ENCODE measurements at places on chromosomes 12 and 14.

- DNase-seq = peak; percentile 62
Observed at GRCh38 chr12:76311796-76312195, 36.4 kb downstream of the BBS10 start.

DNA sequence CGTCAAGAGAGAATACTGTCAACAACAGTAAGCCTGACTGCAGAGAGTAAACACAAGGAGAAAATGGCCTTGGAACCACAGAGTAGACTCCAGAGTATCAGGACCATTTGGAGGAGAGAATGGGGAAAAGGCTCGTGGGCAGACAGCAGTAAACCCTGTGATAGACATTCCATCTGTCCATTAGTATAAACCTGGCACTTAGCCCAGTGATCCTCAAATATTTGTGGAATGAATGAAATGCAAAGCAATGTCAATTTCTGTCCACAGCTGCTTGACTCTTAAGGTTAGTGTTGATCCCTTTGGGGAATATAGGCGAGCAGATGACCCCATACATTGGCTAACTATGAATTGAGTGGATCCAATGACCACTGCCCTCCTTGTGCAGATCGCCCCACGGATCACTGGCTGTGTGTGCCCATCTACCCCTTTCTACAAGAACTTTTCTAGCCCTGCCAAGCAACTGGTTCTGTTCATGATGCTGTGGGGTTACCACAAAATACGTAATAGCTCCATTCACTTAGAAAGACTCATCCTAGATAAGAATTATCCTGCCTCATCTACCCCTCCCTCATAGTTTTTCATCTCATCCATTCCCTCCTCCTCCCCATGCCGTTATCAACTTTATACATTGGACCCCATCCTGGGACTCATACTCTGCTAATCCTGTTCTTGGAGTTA is 846.8 kb downstream of the NRXN3 start:
- DNase-seq = no peak

DNA sequence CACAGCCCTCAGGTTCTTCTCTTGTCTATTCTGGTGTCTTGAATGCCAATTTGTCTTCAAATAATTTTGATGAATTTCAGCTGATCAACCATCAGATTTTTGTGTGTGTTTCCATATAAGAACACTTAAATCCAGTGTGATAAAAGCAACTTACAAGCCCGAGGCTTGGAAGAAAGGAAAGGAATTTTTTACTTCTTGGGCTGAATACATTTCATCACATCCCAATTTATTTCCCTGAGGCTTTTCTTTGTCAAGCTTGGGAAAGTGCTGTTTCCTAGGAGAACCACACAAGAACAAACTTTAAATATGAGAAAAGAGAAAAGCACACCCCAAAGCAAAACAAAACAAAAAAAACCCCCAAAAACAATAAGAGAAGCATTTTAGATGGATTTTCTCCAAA is 26.6 kb downstream of the GPRC5D start:
- no peak for DNase-seq

GRCh38 chr14:23551266-23552028 is at the start of gene ZFHX2:
TSS of gene ZFHX2 (minus strand) at chr14:23551765. CDS start at chr14:23535325, 16,440 bp downstream.
- peak; percentile 90 for DNase-seq

GRCh38 chr12:530308-530707 is 70.6 kb downstream of the B4GALNT3 start:
- DNase-seq = no peak

- no peak for DNase-seq
Observed at GRCh38 chr14:65080960-65081747, 21.2 kb downstream of the MAX start.

GRCh38 chr14:77031759-77032490 is 3.4 kb upstream of the IRF2BPL start:
- DNase-seq = no peak

- peak; percentile 36 for DNase-seq
Observed at GRCh38 chr14:72892879-72893635, 844 bp downstream of the DPF3 start.

DNA sequence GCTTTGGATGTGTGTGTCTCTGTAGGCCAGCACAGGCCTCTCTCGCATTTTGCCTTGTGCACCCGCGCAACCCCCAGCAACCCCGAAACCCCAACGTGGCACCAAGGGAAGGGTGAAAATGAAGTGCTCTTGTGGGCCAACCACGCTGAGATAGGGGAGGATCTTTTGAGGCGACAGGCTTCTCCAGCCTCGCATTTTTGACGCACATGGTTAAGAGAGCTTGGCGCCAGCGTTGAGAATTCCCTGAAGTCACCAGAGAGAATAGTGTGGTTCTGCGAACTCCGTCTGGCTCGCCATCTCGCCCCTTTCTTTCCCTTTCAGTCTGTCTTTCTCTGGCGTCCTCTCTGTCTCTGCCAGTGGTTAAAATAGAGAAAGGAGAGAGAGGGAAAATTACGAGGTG is 1.9 kb upstream of the TBX3 start:
- DNase-seq = no peak

- DNase-seq = no peak
Observed at GRCh38 chr14:97571866-97572555, 774.8 kb downstream of the VRK1 start.

DNA sequence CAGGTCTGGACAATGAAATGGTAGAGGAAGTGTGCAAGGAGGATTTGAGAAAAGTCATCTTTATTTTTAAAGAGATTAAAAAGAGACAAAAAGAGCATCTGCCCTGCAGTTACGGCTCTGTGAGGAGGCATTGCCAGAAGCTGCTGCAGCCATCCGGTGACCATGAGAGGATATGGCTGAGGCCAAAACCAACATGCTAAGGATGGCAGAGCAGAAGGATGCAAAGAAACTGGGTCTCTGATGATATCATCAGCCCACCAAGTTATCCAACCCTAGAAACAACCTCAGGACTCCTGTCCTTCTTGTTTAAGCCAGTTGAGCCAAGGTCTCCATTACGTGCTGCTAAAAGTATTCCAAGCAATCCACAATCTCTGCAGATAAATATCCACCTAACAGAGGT is 48.0 kb upstream of the CCND2 start:
- no peak for DNase-seq

GRCh38 chr12:25960143-25960542 is 1.7 kb downstream of the RASSF8 start:
- no peak for DNase-seq

DNA sequence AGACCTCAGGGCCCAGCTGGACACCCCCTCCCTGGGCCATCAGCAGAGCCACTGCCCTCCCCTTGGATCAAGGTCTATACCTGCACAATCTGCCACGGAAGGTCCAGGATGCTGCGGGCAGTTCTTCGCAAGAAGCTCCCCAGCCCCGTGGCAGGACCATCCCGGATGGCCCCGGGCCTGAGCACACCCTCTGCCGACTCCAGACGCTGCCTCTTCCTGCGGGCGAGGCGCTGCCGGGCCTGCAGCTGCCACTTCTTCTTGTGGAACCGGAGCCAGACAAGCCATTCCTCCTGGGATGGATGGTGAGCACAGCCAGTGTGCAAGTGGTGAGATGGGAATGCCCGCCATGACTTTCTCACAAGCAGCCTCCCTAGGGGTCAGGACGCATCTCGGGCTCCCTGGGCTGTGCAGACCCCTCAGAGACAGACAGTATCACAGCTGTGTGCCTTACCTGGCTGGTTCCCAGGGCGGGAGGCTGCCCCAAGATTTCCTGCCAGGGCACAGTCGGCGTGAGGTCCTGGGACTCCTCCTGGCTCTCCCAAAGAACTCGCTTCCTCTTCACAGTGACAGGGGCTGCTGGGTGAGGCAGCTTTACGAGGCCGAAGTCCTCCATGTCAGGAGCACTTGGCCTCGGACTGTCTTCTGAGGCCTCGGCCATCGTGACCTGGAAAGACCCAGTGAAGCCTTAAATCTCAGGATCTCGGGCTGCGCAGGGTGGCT is 30.8 kb downstream of the P2RX2 start:
- no peak for DNase-seq

GRCh38 chr12:55816881-55817344 is 611 bp downstream of the SARNP start:
- no peak for DNase-seq

DNA sequence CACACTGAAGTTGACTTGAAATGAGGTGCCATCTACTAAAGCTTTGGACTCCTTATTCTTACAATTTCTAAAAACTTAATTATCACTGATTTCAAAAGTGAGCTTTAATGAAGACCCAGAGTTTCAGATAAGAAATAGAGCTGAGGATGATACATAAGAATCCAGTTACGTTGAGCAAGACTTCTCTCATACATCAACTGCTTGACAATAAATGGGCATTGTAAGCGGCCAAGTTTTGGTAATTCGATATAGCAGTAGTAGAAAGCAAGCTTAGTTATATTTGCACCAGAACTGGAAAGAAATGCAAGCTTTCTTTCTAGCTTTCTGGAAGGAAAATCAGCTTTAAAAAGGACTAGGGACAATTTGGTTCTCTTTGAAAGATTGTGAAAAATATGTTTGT is 1359.6 kb downstream of the FSCB start:
- no peak for DNase-seq

DNA sequence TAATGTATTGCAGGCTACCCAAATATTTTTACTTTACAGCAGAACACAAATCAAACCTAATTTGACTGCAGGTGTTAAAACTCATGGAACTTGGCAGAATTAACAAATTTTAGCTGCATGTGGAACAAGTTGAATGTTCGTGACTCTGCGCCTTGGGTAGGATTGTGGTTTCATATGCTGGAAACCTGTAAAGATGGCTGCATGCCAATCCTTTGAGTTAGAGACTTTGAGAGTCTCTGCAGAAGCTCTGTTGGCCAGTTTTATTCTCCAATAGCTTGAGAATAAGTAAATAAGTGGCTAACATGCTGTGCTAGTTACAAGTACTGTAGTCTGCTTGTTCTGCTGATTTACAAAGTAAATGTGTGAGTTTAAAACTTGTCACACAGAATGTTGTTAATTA is 77.8 kb downstream of the PDE6H start:
- no peak for DNase-seq

GRCh38 chr12:123043536-123044001 is 63.1 kb downstream of the ARL6IP4 start:
- DNase-seq = no peak

GRCh38 chr12:69019910-69020309 is 86.9 kb upstream of the CPM start:
- DNase-seq = no peak

DNA sequence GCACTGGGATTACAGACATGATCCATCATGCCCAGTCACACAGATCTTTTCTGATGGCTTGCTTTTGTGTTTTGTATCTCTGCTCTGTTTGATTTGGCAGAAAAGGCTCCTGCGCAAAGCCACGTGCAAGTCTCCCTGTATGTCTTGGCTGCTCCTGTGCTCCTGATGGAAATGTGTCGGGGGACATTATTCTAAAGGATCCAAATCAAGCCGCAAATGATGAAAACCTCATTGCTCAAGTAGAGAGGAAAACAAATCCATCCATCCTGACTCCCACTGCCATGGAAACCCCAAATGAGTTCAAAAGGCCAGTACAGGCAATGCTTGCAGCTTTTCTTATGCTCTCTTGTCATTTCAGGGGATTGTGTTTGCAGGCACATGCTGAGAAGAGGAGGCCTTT is 93.8 kb downstream of the NDUFA12 start:
- DNase-seq = no peak

GRCh38 chr14:104967386-104968152 is 10.6 kb downstream of the AHNAK2 start:
- DNase-seq = no peak

GRCh38 chr14:49972131-49972671 is 79.3 kb downstream of the ARF6 start:
- no peak for DNase-seq

DNA sequence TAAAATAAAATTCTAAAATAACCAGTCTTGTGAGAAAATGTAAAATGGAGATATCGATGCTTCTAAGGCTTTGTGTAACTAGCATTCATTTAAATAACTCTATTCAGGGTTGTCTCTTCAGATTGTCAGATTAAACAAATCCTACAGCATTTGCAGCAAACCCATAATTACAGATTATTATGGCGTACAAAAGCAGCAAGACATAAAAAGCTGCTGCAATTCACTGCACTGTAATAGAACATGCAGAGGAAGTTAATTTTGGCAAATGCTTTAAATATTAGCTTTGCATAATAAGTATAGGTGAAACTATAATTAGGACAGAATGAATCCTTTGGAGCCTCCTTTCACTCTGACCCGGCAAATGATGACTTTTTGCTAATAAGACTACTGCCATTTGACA is 98.3 kb downstream of the INSM2 start:
- peak; percentile 57 for DNase-seq
